ENCODE measurements at places on chromosomes 12 and 14. TPM values are rescaled to one million over a fixed set of nuclear protein-coding genes. Genes with fewer than 3 reads are reported as not detected.

The HOXC12 gene
- total RNA-seq, result not detected

The EID3 gene
- 7.6 TPM for total RNA-seq

The FGF23 gene
- total RNA-seq, result not detected

DNA sequence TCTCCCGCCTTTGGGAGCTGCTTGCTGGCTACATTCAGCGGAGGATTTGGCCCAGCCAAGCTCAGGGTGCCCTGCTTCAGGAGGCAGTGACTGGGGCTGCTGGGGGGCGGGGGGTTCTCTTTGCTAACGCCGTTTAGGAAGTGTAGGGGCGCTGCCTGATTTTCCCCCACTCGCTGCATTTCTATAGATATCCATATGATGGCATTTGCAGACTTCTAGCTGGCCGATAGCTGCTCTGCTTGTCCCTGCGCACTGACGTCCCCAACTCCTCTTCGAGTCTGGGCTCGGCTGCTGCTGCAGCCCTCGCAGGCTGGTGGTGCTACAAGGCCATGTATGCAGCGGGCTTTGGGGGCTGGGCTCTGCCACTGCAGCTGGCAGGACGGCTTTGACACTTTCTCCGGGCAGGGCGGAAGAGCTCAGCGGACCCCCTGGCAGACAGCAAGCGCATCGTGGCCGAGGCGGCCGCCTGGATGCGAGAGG lies 3.1 kb downstream of the LRFN5 start:
- H3K36me3 ChIP-seq, result no peaks in the 10 kb centered on the region
- DNase-seq, result no peak
- H3K27me3 ChIP-seq, result peaks cover 15% of the 10 kb centered on the region
- peaks cover 39% of the 10 kb centered on the region for H3K4me1 ChIP-seq
- H3K27ac ChIP-seq, result peak overlapping the region; percentile 80

The KRT72 gene
- not detected for total RNA-seq

The TUBA1B gene
- total RNA-seq, result 1,057 TPM

- no peaks in the 10 kb centered on the region for H3K36me3 ChIP-seq
- no peaks in the 10 kb centered on the region for H3K4me1 ChIP-seq
- no peak overlapping the region for H3K4me3 ChIP-seq
Measured at GRCh38 chr12:78376257-78376656, 488.3 kb upstream of the SYT1 start.

The NELL2 gene
- 5.2 TPM for total RNA-seq

The LRCOL1 gene
- not detected for total RNA-seq

GRCh38 chr12:130879781-130880389 lies 8.0 kb downstream of the RAN start:
- no peak overlapping the region for H3K27ac ChIP-seq
- no peak for DNase-seq
- H3K36me3 ChIP-seq, result peaks cover 37% of the 10 kb centered on the region
- H3K4me1 ChIP-seq, result no peaks in the 10 kb centered on the region
- no peak overlapping the region for H3K4me3 ChIP-seq

- no peaks in the 10 kb centered on the region for H3K27me3 ChIP-seq
- no peaks in the 10 kb centered on the region for H3K4me1 ChIP-seq
- no peak for DNase-seq
- no peak overlapping the region for H3K4me3 ChIP-seq
- H3K27ac ChIP-seq, result no peak overlapping the region
Measured at GRCh38 chr12:100927826-100928225, 133.2 kb downstream of the ANO4 start.

GRCh38 chr12:105740369-105740768 lies 398.4 kb downstream of the NUAK1 start:
- H3K4me1 ChIP-seq, result peaks cover 21% of the 10 kb centered on the region
- H3K27ac ChIP-seq, result no peak overlapping the region
- H3K4me3 ChIP-seq, result no peak overlapping the region
- no peaks in the 10 kb centered on the region for H3K27me3 ChIP-seq
- DNase-seq, result peak; percentile 72

The SLC38A6 gene
- total RNA-seq, result 11.4 TPM

Measured in esophagus muscularis mucosa (tissue), 4 donors.